ACHN (cell line): ENCODE measurements at places on chromosomes 7 and 10.

- DNase-seq = peak; percentile 94
These were observed 59.0 kb upstream of the CHST15 start for GRCh38 chr10:124152139-124153022.

GRCh38 chr10:119284679-119285096 is 77.3 kb downstream of the GRK5 start:
- DNase-seq = no peak

DNA sequence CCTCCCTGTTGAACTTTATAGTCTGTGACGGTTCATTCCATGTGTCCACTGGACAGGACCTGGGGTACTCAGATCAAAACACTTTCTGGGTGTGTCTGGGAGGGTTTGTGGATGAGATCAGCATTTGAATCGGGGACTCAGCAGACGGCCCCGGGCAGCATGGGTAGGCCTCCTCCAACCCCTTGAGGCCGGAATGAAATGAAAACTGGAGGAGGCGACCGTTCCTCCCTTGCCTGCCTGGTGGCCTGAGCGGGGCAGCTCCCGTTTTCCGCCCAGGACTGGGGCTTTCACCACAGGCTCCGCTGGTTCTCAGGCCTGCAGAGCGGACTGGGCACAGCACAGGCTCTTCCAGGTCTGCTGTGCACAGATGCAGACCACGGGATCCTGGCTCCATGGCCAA is 247.7 kb downstream of the MAD1L1 start:
- no peak for DNase-seq

- DNase-seq = no peak
These were observed 32.0 kb downstream of the NPVF start for GRCh38 chr7:25196132-25196896.

- no peak for DNase-seq
These were observed 860 bp downstream of the RPP30 start for GRCh38 chr10:90872648-90873020.

GRCh38 chr7:51309361-51310130 is 7.1 kb downstream of the COBL start:
- no peak for DNase-seq

- DNase-seq = no peak
These were observed 46.2 kb downstream of the CELF2 start for GRCh38 chr10:11063856-11064255.

GRCh38 chr7:146150153-146150552 is 33.6 kb downstream of the CNTNAP2 start:
- DNase-seq = no peak

- no peak for DNase-seq
These were observed 154.3 kb downstream of the PHF14 start for GRCh38 chr7:11127988-11128387.

DNA sequence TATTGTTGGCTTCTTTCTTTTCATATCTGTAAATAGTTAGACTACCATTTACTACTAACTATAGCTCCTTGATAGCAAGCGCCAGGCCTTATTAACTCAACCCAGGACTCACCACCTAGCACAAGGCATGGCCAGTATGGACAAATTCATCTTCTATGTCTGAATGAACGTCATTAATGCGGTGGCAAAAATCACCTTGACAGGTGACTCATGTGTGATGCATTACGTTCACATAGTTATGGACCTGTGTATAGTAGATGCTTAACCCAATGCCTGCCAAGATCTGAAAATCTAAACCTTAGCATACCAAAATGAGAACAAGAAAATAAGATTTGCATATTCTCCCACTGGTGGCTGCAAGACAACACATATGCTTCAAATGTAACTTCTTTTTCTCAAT is 300.8 kb downstream of the PARD3 start:
- no peak for DNase-seq

DNA sequence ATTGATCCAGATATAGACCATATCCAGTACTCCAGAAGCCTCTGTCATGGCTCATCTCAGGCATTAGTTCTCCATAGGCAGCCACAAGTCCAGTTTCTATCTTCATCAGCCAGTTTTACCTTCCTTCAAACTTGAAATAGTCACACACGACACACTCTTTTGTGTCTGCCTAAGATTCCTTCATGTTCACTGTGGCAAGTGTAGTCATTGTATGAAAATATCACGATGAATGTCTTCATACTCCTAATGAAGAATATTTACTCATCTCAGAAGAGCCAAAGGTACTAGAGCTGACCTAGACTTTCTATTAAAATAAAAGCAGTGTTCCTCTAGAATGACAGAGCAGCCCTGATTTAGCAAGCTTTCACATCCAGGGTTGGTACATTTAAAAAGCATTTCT is 230.7 kb downstream of the SNX13 start:
- no peak for DNase-seq

GRCh38 chr7:70586822-70587221 is 545.1 kb upstream of the GALNT17 start:
- no peak for DNase-seq

- peak; percentile 41 for DNase-seq
These were observed 181.2 kb upstream of the AGR3 start for GRCh38 chr7:17063045-17063383.

DNA sequence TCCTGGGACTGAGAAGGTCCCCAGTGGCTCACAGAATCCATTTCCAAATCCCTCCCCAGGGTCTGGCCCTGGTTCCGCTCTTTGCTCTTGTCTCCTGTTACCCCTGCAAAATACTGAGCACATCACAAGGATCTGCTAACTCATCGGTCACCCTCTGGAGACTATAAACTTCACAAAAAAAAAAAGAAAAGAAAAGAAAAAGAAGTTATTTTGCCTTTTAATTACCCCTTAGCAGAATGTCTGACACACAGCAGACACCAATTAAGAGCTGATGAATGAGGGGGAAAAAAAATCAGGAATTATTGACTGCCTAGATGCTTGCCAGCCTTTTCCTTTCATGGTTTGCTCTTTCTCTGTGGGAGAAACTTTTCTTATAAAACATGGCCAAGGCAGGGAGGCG is 578.7 kb downstream of the GRID1 start:
- no peak for DNase-seq

GRCh38 chr7:106423821-106424475 is 139.2 kb upstream of the NAMPT start:
- no peak for DNase-seq

GRCh38 chr10:20634839-20635238 is 262.3 kb downstream of the NEBL start:
- DNase-seq = no peak

- DNase-seq = no peak
These were observed 101.4 kb upstream of the STEAP1B start for GRCh38 chr7:22601408-22601807.

- peak; percentile 65 for DNase-seq
These were observed 7.9 kb downstream of the ESYT2 start for GRCh38 chr7:158821171-158822031.

DNA sequence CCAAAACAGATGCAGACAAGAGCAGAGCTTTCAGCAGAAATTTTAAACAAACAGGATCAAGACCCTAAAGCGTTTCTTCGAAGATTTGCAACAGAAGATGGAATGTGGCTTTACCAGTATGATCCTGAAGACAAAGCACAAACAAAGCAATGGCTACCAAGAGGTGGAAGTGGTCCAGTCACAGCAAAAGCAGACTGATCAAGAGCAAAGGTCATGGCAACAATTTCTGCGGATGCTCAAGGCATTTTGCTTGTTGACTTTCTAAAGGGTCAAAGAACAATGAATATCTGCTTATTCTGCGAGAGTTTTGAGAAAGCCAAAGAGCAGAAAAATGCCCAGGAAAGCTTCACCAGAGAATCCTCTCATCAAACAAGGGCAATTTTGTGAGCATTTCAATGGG is 130.4 kb downstream of the MBL2 start:
- DNase-seq = no peak

- no peak for DNase-seq
These were observed 69.4 kb upstream of the HECTD2 start for GRCh38 chr10:91340613-91341362.

DNA sequence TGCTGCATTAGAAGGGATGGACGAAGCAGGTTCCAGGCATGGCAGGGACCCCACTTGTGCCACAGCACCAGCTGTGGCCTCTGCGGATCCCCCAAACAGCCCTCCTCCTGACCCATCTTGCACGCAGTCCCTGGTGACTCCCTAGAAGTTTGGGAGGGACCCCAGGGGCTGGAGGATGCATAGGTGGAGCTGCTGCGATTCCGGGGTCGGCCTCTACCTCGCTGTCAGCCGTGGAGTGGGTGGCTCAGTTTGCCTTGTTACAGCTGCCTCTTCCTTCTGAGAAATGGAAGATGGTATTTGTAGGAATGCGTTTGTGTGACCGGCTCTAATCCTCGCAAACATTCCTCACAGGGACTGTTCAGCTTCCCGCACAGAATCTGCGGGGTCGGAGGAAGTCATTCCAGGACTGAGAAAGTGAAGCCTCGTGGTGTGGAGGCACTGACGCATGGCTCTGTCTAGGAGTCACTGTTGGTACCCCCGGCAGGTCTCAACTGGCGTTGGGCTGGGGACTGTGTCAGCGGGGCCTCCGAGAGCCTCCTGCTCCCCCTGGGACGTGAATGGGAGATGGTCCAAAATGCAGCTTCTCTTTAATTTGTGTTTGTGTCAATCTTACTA is 17.5 kb downstream of the PWWP2B start:
- DNase-seq = no peak

DNA sequence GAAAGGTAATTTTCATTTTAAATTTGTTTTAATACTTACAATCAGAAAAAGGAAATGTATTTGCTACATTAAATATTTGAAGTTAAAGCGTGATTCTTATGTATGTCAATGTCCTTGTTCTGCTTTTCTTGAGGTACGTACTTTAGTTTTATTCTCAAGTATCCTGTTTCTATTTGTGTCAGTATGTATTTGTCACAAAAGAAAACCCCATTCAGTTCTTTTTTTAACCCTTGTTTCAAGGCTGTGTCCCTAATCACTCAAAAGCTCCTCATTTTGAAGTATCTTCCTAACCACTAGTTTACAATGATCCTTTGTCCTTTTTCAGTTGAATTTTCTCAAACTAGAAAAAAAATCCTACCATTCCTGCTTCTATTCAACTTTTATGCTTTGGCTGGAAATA is 25.2 kb downstream of the NHLRC2 start:
- no peak for DNase-seq
